ENCODE measurements at places on chromosomes 6 and 20. TPM values are rescaled to one million over a fixed set of nuclear protein-coding genes. Genes with fewer than 3 reads are reported as not detected.

- no peaks in the 10 kb centered on the region for H3K36me3 ChIP-seq
- H3K4me1 ChIP-seq, result peaks cover 4% of the 10 kb centered on the region
- no peak overlapping the region for H3K4me3 ChIP-seq
- no peaks in the 10 kb centered on the region for H3K27me3 ChIP-seq
- no peak overlapping the region for H3K27ac ChIP-seq
- DNase-seq, result no peak
Measured at GRCh38 chr6:136063096-136063495, 187.0 kb downstream of the MTFR2 start.

DNA sequence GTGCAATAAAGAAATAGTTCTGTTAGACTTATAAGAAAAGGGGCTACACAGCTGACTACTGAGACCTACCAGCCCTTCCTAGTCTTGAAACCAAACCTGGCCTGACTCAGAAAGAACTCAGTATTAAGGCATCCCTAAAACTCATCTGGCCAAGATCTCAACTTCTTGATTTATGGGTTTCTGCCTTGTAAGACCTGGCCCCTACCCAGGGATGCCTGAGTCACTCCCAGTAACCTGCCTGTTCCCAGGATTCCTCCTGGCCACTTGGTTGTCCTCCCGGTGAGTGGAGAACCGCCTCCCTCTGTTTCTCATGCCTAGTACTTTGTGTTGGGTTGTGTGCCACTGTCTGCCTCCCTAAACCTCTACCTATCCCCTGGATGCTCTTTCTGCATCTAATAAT lies 189.4 kb upstream of the PREP start:
- no peaks in the 10 kb centered on the region for H3K36me3 ChIP-seq
- H3K4me3 ChIP-seq, result no peak overlapping the region
- H3K27me3 ChIP-seq, result no peaks in the 10 kb centered on the region

The FNDC11 gene
- total RNA-seq, result 0.02 TPM

DNA sequence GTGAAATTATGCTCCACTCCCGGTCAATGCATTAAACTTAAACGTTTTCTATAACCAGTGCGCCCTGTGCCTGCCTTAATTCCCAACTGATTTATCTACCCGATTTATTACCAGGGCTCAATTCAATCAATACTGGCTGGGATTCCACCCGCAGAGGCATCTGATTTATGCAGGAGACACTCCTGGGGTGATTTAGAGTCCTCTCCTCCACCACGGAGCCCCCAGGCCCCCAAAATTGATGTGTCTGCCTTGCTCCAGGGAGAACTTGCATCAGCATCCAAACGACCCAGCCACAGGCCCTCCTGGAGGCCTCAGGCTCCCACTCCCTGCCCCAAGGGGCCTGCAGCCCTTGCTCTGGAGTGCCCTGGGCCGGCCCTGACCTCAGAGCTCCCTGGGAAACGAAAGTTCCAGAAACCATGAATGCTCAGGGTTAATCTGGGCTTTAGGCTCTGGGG lies 29.5 kb downstream of the ANKRD60 start:
- H3K4me1 ChIP-seq, result no peaks in the 10 kb centered on the region
- no peak for DNase-seq
- H3K36me3 ChIP-seq, result no peaks in the 10 kb centered on the region
- no peaks in the 10 kb centered on the region for H3K27me3 ChIP-seq

DNA sequence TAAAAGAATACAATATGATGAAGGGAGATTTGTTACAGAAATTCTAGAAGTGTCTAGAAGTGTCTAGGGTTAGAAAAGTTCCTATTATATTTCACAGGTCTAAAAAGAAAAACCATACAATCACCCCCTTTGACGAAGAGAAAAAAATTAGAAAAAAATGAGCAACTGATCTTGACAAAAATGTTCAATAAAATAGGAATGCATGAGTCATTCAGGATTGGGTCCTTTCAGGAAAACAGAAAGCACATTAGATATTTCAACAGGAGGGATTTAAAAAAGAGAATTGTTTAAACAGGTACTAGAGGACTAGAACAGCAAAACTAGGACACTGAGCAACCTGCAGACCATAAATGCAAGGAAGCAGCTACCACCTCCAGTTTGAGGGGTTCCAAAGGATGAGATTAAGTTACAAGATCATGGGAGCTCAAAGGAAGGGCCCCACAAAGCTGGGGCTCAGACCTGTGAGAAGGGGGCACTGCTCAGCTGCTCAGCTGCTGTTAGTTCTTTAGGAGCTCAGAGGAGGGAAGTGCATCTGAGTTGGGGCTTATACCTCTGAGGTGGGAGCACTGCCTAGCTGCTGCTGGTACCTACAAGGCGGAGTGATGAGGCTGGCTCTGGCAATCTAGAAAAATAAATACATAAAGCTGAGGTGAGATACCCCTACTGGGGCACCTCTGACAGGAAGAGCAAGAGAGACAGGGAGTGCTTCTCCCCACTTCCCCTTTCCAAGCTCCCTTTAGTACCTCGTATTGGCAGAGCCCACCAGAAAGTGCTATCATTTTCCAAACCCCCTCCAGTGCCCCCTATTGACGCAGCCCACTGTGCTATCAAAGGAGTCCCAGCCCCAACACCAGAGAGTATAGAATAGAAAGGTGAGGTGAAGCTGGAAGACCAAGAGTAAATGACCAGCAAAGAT lies 27.1 kb upstream of the BEND6 start:
- DNase-seq, result no peak
- H3K27me3 ChIP-seq, result no peaks in the 10 kb centered on the region
- no peak overlapping the region for H3K4me3 ChIP-seq
- H3K36me3 ChIP-seq, result no peaks in the 10 kb centered on the region

DNA sequence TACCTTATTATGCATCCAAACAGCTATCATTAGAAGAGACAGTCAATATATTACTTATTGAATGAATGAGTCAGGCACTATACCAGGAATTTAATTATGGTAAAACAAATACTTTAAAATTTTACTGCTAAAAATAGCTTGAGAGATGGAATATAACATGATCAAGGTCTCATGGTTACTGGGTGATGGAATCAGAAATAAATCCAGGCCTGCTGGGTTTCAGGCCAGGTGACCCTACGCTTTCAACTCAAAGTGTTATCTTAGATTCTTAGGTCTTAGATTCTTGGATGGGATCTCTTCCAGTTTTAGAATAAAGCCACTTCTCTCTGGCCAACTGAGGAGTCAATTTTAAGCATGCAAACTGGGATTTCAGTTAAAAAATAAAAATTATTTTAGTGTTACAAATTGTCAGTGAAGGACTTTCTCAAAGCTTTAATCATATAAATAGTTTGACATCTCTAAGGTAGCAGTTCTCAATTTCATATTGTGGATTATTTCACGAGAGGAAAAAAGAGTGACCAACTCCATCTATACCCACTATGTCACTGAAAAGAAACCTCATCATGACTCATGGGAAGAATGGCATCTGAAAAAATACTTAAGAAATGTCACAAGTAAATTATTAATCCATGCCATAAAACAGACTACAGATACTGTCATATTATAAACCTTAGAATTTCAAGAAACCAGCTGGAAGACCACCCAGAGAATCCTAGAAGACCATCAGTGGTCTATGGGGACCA lies 283.4 kb upstream of the RUNX2 start:
- peaks cover 4% of the 10 kb centered on the region for H3K4me1 ChIP-seq
- H3K36me3 ChIP-seq, result no peaks in the 10 kb centered on the region
- no peak overlapping the region for H3K27ac ChIP-seq
- no peak for DNase-seq
- no peaks in the 10 kb centered on the region for H3K27me3 ChIP-seq

The PREX1 gene
- total RNA-seq, result 92.8 TPM

DNA sequence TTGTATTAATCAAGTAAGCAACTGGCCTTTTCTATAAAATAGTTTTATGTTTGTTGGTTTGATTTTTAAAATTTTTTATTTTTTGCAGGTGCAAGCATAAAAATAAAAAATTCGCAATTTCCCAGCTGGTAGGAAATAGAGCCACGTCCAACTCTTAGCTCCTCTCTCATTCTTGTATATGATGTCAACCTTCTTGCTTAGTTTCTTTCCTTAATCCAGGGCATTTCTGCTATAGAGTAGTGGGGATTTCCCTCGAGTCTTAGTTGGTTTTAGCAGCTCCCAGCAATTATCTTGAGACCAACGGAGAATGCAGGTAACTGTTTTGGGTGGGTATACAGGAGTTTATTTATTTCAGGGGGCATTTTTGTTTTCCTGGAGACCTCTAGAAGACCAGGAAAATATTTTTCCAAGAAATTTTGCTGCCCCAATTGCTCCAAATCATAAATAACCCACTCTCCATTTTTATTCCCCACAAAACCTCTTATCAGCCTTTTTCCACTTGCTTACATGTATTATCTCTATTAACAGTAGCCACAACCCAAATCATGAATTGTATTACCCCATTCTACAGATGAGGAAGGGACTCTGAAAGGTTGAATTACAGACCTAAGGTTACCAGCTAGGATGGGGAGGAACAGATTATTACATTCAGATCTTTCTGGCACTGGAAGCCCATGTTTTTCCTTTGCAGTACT lies 18.4 kb downstream of the PHACTR2 start:
- no peaks in the 10 kb centered on the region for H3K36me3 ChIP-seq
- peaks cover 13% of the 10 kb centered on the region for H3K4me1 ChIP-seq
- no peaks in the 10 kb centered on the region for H3K27me3 ChIP-seq
- H3K27ac ChIP-seq, result no peak overlapping the region
- no peak overlapping the region for H3K4me3 ChIP-seq
- DNase-seq, result no peak

The SNX5 gene
- total RNA-seq, result 186 TPM

DNA sequence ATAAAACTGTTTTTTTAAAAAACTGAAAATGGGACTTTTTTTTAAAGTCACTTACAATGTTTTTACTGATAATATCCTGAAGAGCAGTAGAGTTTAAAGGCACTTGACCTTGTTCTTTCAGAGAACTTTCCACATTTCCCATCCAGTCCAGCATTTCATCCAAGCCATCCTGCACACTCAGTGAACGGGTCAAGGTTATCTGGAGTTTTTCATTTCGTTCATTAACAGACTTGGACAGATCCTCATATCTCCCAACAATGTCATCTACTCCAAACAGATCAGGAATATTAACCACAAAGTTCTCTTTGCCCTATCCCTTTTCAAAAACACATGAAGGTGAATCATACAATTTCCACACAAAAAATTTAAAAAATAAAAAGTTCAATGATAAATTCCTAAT lies 69.1 kb downstream of the DST start:
- no peak for DNase-seq
- peaks cover 4% of the 10 kb centered on the region for H3K36me3 ChIP-seq
- no peak overlapping the region for H3K4me3 ChIP-seq
- H3K27ac ChIP-seq, result peak overlapping the region; percentile 88
- H3K4me1 ChIP-seq, result peaks cover 25% of the 10 kb centered on the region

DNA sequence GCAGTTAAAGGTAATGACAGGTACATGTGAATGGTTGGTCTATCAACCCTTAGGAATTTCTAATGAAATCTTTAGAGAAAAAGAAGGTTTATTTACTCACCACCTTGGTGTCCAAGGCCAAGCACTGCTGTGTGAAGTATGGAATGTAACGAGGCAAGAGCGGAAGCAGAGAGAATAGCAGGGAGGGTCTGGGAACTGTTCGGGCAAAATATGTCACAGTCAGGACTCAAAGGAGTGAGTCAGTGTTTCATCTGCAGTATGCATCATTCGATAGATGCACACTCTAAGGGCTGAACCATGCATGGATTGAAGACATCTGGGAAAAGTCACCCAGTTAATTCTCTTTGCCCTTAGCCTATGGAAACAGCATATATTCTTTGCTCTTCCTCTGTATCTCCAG lies 33.2 kb downstream of the ADGRF5 start:
- no peaks in the 10 kb centered on the region for H3K27me3 ChIP-seq
- no peaks in the 10 kb centered on the region for H3K4me1 ChIP-seq
- no peak overlapping the region for H3K4me3 ChIP-seq
- H3K36me3 ChIP-seq, result no peaks in the 10 kb centered on the region
- H3K27ac ChIP-seq, result no peak overlapping the region

DNA sequence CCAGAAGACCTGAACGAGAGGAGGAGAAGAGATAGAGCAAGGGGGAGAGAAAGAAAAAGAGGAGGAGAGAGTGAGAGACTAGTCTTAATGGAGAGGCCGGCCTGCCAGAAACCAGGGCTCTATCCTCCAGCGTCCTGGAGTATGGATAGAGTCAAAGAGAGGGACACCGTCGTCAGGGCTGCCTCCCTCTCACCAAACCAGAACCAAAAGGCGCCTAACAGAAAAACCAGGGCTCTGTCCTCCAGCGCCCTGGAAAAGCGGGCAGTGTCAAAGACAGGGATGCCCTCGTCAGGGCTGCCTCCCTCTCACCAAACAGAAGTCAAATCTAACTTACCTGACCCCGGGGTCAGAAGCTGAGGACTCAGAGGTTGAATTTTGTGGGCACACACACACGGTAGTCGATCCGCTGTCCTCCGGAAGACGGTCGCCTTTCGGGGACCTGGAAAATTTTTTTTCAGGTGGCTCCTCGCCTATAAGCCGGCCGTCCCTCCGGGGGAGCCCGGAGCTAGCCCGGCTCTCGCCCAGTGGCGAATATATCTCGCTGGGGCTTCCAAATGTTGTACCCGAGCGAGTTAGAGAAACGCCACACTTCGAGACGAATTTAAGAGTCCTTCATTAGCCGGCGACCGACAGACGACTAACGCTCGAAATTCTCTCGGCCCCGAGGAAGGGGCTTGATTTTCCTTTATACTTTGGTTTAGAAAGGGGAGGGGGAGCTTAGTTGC lies 148.2 kb downstream of the TRIM27 start:
- no peak overlapping the region for H3K27ac ChIP-seq
- no peak overlapping the region for H3K4me3 ChIP-seq
- DNase-seq, result no peak
- no peaks in the 10 kb centered on the region for H3K36me3 ChIP-seq
- no peaks in the 10 kb centered on the region for H3K4me1 ChIP-seq

DNA sequence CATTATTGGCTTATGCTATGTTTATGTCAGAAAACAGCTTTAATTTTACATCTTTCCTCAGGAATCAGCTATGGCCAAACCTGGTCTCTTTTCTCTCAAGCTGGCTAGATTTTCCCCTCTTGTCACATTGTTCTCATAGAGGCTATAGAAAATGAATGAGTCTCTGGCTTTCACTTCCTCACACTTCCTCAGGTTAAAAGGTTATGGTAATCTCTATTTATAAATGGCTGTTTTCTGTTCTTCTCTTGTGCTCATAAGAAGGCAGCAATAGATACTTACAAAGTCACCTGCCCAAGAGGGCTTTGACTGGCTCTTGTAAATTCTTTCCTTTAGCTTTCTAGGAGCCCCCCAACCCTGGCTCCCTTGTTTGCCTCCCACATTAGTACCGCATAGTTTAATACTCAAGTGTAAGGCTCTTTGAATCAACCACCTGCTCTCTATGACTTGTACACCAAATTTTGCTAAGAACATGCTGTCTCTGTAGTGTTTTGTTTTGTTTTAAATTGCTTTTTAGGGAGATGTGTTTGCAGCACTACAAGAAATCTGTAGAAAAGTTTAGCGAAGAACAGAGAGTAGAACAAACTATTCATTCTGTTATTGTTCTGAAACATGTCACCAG lies 897.4 kb upstream of the CITED2 start:
- H3K27me3 ChIP-seq, result no peaks in the 10 kb centered on the region
- no peak for DNase-seq
- H3K4me3 ChIP-seq, result no peak overlapping the region
- no peaks in the 10 kb centered on the region for H3K36me3 ChIP-seq
- H3K27ac ChIP-seq, result no peak overlapping the region

- H3K36me3 ChIP-seq, result peaks cover 8% of the 10 kb centered on the region
- H3K4me3 ChIP-seq, result no peak overlapping the region
- H3K27ac ChIP-seq, result no peak overlapping the region
- DNase-seq, result no peak
- H3K27me3 ChIP-seq, result no peaks in the 10 kb centered on the region
Measured at GRCh38 chr20:18310051-18310450, 21.7 kb downstream of the ZNF133 start.

GRCh38 chr20:10042086-10042485 lies 7.3 kb downstream of the ANKEF1 start:
- no peaks in the 10 kb centered on the region for H3K4me1 ChIP-seq
- no peaks in the 10 kb centered on the region for H3K36me3 ChIP-seq
- no peaks in the 10 kb centered on the region for H3K27me3 ChIP-seq
- no peak overlapping the region for H3K27ac ChIP-seq
